ENCODE measurements at places on chromosomes 16 and 17.

GRCh38 chr16:14562691-14563491, 67.2 kb downstream of the PARN start:
- no peak for DNase-seq

- no peak for DNase-seq
Observed at GRCh38 chr16:73220836-73221235, 172.9 kb upstream of the ZFHX3 start.

DNA sequence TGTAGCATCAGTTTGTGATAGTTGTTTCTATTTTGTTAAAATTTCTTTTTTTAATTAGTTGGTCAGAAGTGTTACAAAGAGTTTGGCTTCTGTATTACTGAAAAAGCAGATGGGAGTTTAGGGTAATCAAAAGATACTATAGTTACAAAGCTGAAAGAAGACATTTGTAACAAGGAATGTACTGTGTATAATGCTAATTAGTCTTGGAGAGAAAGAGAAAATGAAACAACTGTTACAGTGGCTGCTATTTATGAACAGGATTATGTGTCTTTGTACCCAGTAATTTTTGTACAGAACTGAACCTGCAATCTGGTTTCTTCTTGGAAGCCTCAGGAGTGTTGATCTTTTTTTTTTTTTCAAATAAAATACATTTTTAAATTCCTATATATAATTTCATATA, 14.3 kb downstream of the GDPD1 start:
- no peak for DNase-seq

GRCh38 chr17:79826204-79826680, 13.0 kb downstream of the CBX4 start:
- no peak for DNase-seq

GRCh38 chr17:4304417-4305027, 40.7 kb upstream of the ANKFY1 start:
- DNase-seq = peak; percentile 49

DNA sequence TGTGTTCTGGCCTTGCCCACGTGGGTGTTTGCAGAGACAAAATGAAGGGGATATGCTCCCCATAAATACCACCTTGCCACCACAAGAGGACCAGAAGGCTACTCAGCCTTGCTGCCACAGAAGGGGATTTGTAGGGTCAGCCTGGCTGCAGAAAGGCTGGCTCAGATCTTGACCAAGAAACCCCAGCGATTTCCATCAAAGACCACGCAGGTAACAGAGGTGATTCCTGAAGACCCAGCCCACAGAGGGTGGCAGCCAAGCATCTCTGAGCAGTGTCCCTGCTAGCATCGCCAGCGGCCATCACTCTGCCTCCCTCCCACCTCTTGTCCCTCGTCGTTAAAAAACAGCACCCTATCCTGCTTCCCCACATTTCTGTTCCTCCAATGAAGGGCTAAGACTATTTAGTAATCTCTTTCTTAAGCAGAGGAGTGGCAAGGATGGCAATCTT, 54.9 kb downstream of the BEAN1 start:
- no peak for DNase-seq

DNA sequence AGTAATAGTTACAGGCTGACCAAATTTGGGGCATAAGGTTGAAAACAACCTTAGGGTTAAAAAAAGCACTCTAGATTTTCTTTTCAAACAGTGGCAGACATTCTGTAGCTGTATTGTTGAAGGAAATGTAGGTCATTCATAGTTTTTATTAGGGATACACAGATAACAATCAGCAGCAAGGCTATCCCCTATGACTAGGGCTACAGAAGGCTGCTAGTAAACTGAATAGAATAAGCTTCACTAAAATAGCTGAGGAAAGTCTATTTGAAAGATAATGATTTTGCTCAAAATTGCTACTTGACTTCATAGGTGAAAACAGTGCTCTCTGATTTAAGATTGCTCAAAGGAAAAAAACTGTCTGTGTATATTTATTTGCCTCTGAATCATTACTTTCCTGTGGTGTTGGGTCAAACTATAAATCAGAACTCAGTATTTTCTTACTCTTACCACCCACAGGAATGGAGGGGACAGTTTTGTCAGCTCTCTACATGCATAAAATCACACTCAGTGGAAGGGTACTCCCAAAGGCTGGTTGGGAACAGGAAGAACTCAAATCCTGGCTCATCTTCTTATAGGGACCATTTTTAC, 24.8 kb downstream of the RPGRIP1L start:
- DNase-seq = no peak

DNA sequence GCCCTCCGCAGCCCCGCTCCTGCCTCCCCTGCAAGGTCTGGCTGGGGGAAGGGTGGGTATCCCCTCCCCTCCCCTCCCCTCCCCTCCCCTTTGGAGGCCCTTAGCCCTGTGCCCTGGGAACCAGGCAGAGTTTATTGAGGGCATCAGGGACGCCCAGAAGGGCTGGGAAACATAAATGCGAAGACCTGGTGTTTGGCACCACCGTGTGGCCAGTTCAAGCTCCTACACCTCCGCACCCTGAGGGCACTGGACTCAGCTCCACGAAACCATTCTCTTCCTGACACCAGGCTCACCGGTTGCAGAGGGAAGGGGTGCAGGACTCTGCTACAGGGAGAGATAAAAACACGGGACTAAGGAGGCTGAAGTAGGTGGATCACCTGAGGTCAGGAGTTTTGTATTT, 1.0 kb upstream of the AIPL1 start:
- DNase-seq = peak; percentile 64

DNA sequence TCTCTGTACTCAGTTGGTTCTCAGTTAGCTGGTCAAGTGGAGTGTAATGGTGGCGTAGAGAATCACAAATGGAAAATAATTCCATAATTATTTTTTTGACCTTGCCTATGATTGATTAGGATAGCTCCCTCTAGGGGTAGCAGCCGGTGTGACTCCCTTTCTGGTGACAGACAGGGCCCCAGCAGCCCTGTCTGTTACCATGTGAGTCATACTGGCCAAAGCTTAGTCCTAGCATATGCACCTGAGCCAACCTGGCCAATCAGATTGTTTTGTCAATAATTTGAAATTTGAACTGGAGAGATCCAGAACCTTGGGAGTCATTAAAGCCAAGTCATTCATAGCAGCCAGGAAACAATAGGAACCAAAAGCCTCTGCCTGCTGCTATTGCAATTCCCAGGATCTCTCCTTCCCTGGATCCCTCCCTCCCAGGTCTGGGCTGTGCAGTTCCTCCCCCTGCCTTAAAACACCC, 5.6 kb downstream of the PNPO start:
- DNase-seq = peak; percentile 55

DNA sequence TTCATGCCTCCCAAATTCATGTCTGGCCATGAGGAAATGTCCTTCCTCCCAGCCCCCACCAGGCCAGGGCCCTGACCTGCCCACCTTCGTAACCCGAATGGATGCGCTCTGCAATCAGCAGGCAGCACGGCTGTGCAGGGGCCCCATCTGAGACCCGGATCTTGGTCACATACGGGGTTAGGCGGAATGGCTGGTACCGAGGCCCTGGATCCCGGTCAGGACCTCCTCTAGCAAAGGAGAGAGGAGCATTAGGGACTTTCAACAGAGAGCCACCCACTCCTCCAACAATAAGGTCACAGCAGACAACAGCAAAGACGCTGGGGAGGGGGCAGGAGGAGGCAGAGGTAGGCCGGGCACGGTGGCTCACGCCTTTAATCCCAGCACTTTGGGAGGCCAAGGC, 3.6 kb downstream of the PER1 start:
- no peak for DNase-seq

- peak; percentile 68 for DNase-seq
Observed at GRCh38 chr17:19260958-19261357, 23.8 kb downstream of the EPN2 start.

DNA sequence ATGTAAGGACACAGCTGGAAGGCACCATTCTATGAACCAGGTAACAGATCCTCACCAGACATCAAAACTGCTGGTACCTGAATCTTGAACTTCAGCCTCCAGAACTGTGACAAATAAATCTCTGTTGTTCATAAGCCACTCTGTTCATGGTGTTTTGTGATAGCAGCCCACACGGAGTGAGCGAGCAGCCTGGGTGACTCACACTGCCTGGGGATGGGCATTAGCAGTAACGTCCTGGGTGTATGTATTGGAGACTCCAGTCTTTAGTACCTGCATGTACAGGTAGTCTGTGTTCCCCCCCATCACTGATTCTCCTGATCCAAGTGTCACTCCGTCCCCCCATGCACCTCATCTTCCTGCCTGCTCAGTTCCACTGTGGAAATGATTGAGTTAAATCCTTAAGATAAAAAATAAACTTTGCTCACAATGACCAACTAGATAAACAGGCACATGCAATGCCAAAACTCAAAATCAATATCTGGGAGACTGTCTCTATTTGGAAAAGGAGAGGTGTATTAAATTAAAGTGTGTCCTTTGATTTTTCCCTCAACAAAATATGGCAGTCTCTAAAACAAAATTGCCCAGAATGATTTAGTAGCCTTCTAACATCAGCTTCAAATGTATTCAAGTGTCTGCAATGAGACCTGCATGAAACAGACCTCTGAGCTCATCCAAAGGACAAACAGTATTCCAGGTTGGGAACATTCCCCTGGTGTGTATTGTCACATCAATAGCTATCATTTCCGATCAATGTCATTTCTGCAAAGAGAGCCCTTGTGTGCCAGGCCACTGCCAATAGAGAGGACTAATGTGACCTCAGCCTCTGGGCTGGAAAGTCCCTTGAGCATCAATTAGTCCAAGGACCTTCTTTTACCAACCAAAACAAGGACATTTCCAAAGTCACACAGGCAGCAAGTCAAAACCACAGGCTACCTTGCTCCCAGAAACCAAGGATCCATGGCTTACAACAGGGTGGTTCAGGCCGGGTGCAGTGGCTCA, 12.2 kb upstream of the VAT1L start:
- DNase-seq = no peak

DNA sequence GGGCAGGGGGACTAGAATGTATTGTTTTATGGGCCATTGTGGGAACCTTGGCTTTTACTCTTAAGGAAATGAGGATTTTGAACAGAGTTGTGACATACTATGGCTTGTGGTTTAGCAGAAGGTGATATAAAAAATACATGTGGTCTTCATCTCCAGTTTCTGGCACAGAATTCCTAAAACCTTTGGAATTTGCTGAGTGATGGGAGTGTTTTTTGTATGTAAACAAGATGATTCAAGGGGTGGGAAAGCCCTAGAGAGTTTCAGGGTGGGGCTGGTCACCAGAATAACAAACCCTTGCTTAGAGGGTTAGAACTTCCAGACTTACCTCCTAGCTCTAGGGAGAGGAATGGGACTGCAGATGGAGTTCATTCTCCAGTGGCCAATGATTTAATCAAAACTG, 316.1 kb downstream of the PHKB start:
- DNase-seq = no peak

DNA sequence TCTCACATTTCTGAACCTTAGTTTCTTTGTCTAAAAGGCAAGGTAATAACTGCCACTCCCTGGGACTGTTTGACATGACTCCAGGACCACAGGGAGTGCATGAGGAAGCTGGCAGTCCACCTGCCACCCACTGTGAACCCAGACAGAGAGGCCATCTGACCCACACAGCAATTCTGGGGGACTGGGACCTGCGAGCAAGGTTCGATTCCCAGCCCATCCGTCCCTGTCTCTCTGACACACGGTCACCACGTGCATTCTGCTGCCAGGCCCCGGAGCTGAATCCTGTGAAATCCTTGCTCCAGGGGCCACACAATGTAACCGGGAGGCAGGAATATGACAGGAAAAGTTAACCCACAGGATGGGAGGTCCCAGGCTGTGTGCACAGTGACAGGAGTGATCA, 218.8 kb upstream of the FOXF1 start:
- DNase-seq = no peak

DNA sequence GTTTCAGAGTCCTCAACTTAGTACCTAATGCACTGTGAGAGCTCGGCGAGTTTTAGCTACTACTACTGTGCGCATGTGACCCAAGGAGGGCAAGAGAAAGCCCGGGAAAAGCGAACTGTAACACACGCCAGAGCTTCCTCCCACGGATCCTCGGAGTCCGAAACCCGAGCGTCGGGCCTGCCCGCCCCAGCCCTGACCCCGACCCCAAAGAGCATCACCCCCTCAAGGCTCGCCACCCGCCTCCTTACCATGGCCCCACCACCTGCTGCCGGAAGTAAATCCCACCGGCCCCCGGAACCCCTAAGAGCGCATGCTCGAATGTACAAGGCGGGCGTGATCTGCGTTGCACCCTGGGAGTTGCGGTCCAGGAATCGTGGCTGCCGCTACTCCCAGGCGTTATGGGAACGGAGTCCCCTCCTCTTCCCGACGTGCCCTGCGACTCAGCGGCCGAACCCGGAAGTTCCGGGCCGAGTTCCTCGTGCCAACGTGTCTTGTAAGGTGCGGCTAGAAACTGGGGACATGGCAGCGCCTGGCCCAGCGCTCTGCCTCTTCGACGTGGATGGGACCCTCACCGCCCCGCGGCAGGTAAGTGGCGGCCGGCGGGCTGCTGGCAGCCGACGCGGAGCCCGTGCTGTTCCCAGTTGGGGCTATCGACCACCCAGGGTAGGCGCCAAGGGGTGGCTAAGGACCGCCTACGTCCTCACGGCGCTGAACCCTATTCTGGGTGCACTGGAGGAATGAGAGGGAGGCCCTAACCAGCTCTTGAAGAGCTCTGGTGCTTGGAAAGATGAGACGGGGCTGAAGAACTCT, at the start of the genes PMM2 and TMEM186:
PMM2 (plus strand) TSS at position 476 of the 810 bp plus-strand sequence; CDS start at position 520, 44 bp downstream.
TMEM186 (minus strand) TSS at position 276 of the 810 bp plus-strand sequence; CDS start at position 251, 25 bp downstream.
- DNase-seq = peak; percentile 92

- DNase-seq = no peak
Observed at GRCh38 chr17:45934044-45934979, 40.0 kb downstream of the MAPT start.
